Activated T-helper 1 cell treated with anti-CD3 and anti-CD28 coated beads, Interleukin-2, amount 50 U/mL, for 16 hours (primary cell): ENCODE measurements at places on chromosomes 7 and 10.

DNA sequence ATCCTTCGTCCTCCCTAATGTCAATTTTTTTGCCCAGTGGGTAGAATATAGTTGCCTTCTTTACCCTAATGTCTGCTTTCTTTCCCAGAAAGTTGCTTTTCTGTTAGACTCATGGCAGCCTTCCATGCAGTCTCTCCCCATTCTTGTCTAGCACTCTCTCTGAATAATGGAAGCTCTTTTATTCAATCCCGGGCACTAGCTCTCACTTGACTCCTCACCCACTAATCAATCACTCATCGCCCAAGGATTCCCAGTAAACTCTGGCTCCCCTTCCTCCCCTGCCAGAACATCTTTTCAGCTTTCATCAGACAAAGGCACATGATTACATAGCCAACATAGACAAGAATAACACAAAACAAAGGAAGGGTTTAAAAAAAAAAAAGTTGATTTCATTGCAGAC, 100.2 kb upstream of the RELN start:
- DNase-seq = no peak

DNA sequence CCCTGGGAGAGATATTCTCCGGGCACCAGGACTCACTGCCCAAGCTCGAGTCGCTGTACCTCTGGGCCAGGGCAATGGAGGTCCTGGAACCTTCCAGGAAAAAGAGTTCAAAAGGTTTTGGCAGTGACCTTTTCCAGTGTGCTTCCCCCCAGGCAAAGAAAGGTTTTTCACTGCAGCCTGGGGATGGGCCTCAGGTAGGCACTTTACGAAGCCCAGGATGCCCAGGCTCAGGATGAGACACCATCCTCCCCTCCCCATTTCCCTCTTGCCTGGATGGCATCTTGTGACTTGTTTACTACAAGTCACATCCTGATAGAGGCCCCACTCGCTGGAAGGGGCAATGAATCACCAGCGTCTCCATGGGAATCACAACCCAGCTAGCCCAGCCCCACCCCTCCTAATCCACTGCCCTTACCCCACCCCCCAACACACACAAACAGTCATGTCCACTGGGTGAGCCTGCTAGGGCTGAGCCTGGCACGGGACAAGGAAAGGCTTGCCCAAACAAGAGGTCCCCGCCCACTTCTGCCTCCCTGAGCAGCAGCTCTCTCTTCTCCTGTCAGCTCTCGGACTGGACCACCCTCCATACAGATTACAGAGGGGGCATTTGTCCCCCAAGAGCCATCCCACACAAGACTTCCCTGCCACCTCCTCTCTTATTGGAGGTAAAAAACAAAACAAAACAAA, 93.8 kb upstream of the SMNDC1 start:
- no peak for DNase-seq

DNA sequence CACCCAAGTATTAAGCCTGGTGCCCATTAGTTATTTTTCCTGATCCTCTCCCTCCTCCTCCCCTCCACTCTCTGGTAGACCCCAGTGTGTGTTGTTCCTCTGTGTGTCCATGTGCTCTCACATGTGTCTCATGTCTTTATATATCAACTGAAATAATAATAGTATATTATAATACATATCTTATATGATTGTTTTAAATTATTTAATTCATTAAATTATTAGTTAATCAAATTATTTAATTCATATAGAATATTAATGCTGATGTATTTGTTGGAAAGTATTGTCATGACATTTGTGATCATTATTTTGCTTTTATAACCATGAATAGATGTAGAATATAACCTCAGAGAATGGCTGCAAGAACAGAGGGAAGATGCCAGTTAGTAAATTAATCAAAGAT, 647.5 kb downstream of the SORCS3 start:
- DNase-seq = no peak

DNA sequence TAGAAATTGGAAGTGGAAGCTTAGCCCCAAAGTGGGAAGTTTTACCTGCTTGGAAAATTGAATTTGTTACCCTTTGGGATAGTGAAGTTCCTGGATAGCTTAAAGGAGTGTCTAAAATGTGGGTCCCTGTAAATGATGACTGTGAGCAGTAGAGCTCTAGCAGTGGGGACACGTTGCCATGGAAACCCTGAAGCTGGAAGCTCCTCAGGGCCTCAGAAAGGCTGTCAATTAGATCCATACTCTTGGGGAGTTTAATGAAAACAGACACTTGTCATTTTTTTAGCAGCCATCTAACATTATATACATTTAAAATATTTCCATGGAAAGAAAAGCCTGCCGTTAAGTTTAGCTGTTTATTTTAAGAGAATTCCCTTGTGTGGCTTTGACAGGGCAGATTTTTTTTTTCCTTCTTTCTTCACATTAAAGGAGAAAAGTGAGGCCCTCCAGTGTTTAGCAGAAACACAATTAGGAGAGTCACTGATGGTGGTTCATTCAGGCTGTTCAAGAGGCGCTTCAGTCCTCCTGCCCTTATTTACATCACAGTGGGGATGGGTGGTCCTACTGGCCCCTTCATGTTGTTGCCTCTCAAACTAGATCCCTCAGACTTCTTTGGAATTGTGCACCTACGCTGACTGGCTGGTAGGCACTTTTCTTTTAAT, 518.4 kb downstream of the CCSER2 start:
- DNase-seq = no peak

- no peak for DNase-seq
Observed at GRCh38 chr7:49102411-49102810, 178.1 kb downstream of the CDC14C start.

GRCh38 chr7:44887293-44887692, 2.0 kb upstream of the PURB start:
- no peak for DNase-seq

GRCh38 chr10:44042926-44043602, 341.8 kb downstream of the CXCL12 start:
- no peak for DNase-seq

GRCh38 chr10:42304341-42304740, 334.0 kb downstream of the ZNF33B start:
- DNase-seq = no peak

GRCh38 chr7:1538544-1539180, 8.2 kb downstream of the MAFK start:
- no peak for DNase-seq

- DNase-seq = no peak
Observed at GRCh38 chr7:51165337-51165736, 151.3 kb downstream of the COBL start.

DNA sequence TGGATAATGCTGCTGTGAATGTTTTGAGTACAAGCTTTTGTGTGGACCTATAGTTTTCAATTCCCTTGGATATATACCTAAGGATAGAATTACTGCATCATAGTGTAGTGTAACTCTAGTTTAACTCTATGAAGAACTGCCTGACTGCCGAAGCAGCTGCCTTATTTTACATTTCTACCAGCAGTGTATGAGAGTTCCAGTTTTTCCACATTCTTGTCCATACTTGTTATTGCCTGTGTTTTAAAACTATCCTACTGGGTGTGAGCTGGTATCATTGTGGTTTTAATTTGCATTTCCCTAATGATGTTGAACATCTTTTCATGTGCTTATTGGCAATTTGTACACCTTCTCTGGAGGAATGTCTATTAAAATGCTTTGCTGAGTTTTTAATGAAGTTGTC, 15.7 kb downstream of the SEPTIN7 start:
- DNase-seq = no peak

GRCh38 chr7:105036217-105037168, 22.5 kb downstream of the KMT2E start:
- no peak for DNase-seq

DNA sequence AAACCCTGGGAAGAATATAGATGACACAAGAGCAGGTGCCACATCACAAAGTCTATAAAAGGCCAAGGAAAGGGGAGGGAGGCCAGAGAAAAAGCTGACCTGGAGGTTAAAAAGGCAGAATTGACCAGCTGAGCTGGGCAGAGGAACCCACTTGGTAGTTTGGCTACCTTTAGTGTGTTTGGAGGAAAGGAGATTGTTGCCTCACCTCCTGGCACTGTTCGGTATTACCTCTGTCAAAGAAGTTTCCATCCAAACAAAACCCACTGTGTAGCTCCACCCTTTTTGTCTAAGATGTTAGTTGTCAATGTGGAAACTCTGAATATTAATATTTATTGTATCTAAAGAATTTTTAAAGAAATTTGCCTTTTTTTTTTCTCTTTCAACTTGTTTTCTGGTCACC, 23.4 kb downstream of the ENTPD7 start:
- DNase-seq = no peak

DNA sequence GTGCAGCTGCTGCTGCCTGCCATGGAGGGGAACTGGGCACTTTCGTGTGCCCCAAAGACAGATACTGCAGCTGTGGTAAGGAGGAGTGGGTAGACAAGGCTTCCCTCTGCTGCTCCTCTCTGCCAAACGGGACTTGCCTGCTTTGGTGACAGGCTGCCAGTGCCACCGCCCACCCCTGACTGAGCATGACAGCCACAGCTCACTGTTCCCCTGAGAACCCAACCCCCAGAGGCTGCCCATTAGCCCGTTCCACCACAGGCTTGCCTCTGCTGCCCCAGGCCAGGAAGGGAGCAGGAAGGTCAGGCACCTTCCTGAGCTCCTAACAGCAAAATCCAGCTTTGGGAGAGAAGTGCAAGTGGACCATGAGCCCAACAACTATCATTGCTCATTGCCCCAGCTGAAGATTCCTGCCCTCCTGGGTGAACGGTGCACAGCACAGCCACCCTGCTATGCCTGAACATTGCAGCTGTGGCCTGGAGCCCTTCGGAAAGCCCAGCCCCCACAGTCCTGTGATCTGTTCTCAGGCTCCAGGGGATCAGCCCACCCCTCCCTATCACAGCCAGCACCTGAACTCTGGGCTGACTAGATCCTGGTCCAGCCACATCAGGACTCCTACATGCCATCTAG, 58.7 kb upstream of the ANTXRL start:
- DNase-seq = no peak

DNA sequence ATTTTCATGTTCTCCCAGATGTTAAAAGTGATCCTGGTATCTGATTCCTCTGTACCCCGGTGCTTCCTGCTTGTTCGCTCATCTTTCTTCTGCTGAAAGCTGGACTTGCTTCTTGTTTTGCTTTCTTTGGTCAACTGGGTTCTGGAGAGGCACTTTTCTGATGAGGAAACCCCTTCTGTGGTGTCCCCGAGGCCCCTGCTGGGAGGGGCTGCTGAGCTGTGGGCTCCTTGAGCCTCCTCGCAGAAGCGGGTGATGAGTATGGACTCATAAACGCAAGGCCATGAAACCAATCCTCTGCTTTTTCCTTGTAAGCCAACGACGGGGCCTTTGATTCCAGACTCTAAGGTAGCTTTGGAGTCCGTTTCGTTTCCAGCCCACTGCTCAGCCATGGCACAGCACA, 7.8 kb downstream of the WIPI2 start:
- no peak for DNase-seq

- DNase-seq = peak; percentile 27
Observed at GRCh38 chr10:100482181-100482833, 19.5 kb downstream of the WNT8B start.

- DNase-seq = no peak
Observed at GRCh38 chr7:24466168-24466768, 107.0 kb upstream of the PALS2 start.

GRCh38 chr7:129877146-129877792, 75.5 kb downstream of the UBE2H start:
- no peak for DNase-seq

DNA sequence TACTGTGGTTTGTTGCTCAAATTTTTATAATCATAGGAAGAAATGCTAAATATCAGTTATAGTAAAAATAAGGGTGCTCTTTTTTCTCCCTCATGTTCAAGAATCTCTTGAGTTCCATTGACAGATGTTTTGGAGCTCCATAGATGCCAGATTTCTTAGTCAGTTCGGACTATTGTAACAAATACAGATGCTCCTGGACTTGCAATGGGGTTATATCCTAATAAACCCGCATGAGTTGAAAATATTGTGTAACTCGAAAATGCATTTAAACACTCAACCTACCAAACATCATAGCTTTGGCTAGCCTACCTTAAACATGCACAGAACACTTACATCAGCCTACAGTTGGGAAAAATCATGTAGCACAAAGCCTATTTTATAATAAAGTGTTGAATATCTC, 100.7 kb upstream of the CSTF2T start:
- no peak for DNase-seq

DNA sequence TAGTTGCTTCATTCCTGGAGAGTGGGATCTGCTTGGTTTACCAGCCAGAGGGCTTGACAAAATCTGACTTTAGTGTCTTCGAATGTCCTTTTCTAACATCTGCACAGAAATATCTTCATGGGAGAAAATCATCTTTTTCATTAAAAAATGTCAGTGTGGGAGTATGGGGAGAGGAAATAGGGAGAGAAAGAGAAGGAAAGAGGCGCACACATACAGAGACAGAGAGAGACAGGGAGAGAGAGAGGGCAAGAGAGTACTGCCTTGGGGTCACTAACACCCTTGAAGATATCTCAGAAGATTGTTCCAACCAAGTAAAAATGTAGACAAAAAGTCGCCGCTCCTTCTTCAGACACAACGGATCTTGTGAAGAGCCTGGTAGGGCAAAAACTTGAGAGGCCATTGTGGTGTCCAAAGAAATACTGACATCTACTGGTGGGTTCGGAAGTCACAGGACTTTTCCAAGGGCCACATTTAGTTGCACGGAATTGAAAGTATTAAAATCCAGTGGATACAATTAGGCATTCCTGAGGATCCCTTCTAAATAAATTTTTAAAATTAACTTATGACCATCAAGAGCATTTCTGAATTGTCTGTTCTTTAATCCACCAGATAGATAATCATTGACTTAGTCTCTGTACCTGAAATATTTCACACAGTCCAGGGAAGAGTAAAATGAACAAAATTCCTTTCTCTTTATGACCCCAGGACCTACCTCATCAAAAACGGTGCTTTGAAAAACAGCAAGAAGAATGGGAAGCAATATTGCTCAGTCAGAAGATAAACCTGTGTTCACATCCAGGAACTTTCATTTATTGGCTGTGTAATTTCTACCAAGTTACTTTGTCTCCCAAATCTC, 29.7 kb downstream of the VIM start:
- DNase-seq = peak; percentile 19

DNA sequence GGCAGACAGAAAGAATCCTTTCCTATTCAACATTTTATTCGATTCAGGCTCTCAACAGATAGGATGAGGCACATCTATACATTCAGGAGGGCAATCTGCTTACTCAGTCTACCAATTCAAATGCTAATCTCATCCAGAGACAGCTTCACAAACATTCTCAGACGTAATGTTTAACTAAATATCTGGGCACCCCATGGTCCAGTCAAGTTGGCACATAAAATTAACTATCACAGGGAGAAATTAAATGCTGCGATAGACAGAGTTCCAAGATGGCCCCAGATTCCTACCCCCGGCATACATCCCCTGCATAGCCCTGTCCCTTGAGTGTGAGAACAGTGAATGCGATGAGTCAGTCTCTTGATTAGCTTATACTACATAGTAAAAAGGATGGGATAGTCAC, 184.3 kb downstream of the FGFR2 start:
- DNase-seq = no peak
